ENCODE measurements at places on chromosomes 11 and 22.
A peak's percentile ranks its signal among the peaks of the same experiment; 100 is the strongest.

GRCh38 chr11:32894149-32894827 lies 1.7 kb downstream of the QSER1 start:
- peak; percentile 80 for DNase-seq

DNA sequence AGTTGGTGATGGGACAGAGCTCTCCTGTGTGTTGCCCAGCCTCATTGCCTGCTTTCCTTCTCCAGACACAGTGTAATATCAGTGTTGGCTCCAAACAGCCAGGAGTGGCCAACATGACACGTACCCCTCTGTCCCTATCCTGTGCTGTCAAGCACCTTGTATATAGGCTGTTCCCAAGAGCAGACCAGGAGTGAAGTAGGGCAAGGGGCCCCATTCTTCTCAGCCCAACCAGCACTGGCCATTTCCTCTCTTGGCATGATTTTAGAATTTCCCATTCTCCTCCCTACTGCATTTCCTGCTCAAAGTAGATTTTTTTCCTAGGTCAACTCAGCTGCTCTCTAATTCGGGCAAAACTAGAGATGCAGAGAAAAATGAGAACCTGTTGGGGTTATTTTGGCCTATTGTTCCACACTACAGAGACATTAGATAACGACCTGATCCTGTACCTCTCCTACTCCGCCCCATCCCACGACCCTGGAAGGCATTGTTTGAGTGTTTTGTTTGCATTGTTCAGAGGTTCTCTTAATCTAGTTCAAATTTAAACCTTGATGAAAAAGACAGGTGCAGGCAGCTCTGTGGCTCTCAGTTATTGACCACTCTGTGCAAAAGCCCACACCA lies 95.6 kb downstream of the RASSF10 start:
- DNase-seq = no peak

GRCh38 chr11:66743271-66743968 lies 14.4 kb upstream of the SPTBN2 start:
- no peak for DNase-seq

- no peak for DNase-seq
Observed at GRCh38 chr22:44698531-44699421, 3.2 kb upstream of the PRR5 start.
